Activated CD8-positive, alpha-beta T cell treated with anti-CD3 and anti-CD28 coated beads for 36 hours (primary cell): ENCODE measurements at places on chromosomes 5 and 9. TPM values are rescaled to one million over a fixed set of nuclear protein-coding genes. Genes with fewer than 3 reads are reported as not detected.

DNA sequence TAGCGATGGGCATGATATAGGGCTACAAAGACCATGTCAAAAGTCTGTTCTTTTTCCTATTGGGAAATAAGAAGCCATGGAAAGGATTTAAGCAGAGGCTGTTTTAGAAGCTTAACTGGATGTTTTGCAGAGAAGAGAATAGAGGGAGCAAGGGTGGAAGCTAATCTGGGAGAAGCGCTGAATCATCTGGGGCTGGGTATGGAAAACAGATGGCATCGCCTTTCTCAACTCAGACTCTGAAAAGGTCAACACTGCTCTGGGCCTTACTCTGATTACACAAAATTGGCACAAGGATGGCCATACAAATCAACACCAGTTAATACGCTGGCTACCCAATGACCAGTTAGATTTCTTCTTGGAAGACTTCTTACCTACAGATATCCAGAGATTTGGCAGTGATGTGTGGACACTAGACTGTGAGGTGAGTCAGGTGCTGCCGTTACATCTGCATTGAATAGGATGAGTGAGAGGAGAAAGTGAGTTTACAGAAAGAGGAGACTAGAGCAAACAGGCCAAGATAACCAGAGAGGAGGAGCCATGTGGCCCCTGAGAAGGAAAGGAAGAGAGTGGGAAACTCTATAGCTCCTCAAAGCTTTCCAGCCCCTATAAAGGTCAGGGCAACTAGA lies 6.2 kb upstream of the TCERG1 start:
- H3K4me1 ChIP-seq: no peaks in the 10 kb centered on the region
- H3K27ac ChIP-seq: no peak overlapping the region
- DNase-seq: no peak
- no peaks in the 10 kb centered on the region for H3K36me3 ChIP-seq
- no peak overlapping the region for H3K4me3 ChIP-seq

DNA sequence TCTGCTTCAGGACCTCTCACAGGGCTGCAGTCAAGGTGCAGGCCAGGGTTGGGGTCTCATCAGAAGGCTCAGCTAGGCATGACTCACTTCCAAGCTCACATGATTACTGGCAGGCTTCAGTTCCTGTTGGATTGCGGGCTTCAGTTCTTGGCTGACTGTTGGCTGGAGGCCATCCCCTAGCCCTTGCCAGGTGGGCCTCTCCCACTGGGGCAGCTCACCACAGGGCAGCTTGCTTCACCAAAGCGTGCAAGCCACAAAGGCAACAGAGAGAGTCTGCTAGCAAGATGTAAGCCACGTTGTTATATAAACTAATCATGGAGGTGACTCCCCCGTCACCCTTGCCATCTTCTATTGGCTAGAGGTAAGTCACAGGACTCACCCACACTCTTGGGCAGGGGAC lies 14.4 kb downstream of the CPLX2 start:
- H3K4me3 ChIP-seq: no peak overlapping the region
- H3K36me3 ChIP-seq: no peaks in the 10 kb centered on the region
- H3K27me3 ChIP-seq: peaks cover 3% of the 10 kb centered on the region
- DNase-seq: no peak
- no peak overlapping the region for H3K27ac ChIP-seq
- no peaks in the 10 kb centered on the region for H3K4me1 ChIP-seq

GRCh38 chr5:40780199-40780598 lies 18.0 kb downstream of the PRKAA1 start:
- peaks cover 13% of the 10 kb centered on the region for H3K36me3 ChIP-seq
- no peak overlapping the region for H3K4me3 ChIP-seq
- H3K27ac ChIP-seq: no peak overlapping the region
- H3K4me1 ChIP-seq: peaks cover 48% of the 10 kb centered on the region

DNA sequence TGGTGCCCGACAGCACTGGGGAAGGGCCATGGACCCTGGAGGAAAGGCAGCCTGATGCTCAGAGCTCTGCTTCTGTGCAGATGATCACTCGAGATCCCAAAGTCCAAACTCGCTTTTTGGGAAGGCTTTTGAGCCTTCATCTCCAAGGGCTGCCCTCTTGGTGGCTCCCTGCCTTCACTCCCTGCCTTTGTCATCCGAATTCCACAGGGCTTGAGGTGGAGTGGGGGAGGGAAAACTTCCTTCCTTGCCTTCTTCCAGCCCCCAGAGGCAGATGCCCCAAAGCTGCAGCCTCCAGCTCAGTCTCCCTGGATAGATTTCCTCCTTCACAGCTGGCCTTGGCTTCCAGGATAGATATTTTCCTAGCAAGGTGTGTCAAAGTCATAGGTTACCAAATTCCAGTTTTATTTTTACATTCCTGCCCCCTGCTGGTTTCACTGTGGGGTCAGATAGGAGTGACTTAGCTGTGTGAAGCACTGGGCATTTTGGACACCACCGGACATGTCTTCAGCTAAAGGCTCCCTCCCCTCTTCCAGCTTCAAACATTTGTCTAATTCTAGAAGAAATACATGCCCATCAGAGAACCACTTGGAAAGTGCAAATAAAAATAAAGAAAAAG lies 268.2 kb downstream of the HSPA4 start:
- DNase-seq: no peak
- H3K4me1 ChIP-seq: peaks cover 12% of the 10 kb centered on the region
- H3K27me3 ChIP-seq: no peaks in the 10 kb centered on the region
- H3K27ac ChIP-seq: no peak overlapping the region
- no peak overlapping the region for H3K4me3 ChIP-seq

The ENTREP1 gene
- not detected for total RNA-seq

GRCh38 chr5:181222630-181223057 lies 437 bp upstream of the TRIM41 start:
- H3K4me1 ChIP-seq: peaks cover 52% of the 10 kb centered on the region
- H3K27ac ChIP-seq: peak overlapping the region; percentile 97
- peaks cover 5% of the 10 kb centered on the region for H3K27me3 ChIP-seq
- H3K4me3 ChIP-seq: peak overlapping the region; percentile 91
